NAMALWA (cell line): ENCODE measurements at places on chromosomes 7 and 10.

DNA sequence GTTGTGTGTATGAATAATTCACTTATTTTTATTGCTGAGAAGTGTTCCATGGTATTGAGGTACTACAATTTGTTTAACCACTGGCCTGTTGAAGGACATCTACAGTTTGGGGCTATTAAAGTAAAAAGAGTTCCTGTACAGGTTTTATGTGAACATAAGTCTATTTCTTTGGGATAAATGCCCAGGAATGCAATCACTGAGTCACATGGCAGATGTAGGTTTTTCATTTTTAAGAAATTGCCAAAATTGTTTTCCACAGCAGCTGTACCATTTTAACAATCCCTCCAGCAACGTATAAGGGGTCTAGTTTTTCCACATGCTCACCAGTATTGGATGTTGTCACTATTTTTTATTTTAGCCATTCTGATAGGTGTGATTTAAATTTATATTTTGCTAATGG is 243.9 kb downstream of the TNS3 start:
- DNase-seq = no peak

DNA sequence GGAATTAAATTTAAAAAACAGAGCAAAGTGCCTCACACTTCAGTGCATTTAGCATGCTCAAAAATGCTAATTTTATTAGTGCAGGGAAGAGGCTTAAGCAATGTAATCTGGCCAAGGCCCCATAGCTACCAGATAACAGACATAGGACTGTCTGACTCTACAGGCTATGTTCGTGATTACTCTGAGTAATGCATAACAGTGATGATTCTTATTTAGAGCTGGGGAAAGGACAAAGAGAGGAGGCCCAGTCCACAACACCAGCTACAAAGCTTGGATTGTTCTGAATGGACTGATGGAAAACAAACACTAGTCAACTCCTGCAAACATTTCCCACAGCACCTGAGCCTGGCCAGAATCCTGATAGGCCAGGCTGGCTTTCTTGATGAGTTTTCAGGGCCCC is 8.4 kb upstream of the CH25H start:
- no peak for DNase-seq

DNA sequence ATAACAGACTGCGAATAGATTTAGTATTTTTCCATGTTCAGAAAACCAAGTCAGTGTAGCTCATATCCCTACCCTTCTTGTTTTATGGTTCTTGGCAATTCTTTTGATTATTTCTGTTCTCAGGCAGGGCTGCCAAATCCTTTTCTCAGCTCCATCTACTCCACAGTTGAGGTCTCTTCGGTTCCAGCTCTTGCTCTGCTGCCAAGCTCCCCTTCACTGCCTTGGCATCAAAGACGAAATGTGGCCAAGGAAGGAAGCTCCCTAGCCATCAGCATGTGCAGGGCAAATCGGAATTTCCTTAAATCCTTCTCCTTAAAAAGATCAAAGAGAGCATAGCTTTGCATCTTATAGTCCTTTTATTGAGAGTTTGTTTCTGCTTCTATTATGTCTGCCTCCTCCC is 116.4 kb upstream of the NOBOX start:
- no peak for DNase-seq

GRCh38 chr10:14884082-14884481 is 5.4 kb downstream of the SUV39H2 start:
- DNase-seq = no peak

GRCh38 chr7:147196481-147196880 is 1079.9 kb downstream of the CNTNAP2 start:
- DNase-seq = no peak
